ENCODE measurements at places on chromosomes 3 and 15.

- no peak for DNase-seq
Measured at GRCh38 chr15:79084308-79084968, 6.1 kb downstream of the RASGRF1 start.

GRCh38 chr15:58473724-58474123 lies 41.9 kb downstream of the LIPC start:
- DNase-seq: peak; percentile 20

- peak; percentile 68 for DNase-seq
Measured at GRCh38 chr3:38521391-38521987, 25.3 kb downstream of the EXOG start.

GRCh38 chr15:55786341-55786740 lies 43.4 kb upstream of the PRTG start:
- no peak for DNase-seq

DNA sequence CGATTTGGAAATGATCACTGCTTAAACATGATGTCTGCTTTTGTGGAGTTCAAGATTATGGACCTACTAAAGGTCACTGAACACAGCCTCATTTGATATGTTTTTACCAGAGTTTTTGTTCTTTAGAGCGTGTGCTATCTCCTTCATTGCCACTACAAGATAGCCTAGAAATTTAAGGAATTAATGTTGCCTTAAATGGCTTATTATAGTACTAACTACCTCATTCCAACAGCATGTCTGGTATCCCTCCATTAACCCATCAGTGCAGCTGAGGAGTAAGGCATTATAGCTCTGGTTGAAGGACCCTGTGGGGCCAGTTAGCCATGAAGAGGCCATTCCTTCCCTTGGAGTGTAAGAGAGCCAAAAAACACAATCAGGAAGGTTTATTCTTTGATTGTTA lies 2.3 kb upstream of the FAM43A start:
- DNase-seq: no peak

GRCh38 chr15:51313074-51313393 lies 25.4 kb downstream of the CYP19A1 start:
- DNase-seq: no peak

DNA sequence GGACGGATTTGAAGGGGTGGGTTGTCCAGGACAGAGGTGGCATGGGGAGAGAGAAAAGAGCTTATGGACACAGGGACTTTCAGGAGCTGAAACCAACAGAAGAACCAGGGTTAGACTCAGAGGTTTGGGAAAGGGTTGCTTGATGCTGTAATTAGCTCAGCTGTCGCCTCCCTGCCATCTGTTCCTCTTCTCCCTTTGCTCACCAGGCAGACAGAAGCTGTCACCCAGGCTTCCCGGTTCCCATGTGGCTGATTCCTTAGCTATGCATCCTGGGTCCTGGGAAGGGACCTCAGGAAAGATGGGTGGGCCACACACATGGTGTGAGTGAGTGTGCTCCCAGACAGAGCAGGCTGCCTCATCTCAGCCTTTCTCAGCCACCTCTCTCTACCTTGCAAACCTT lies 14.1 kb downstream of the PTPN23 start:
- DNase-seq: no peak

GRCh38 chr15:29127506-29128430 lies 141.9 kb downstream of the NSMCE3 start:
- no peak for DNase-seq

Data from stimulated activated CD4-positive, alpha-beta T cell treated with anti-CD3 and anti-CD28 coated beads, Interleukin-4, amount 100 ng/mL, for 24 hours (primary cell).